Germinal center (tissue), 1 donor: ENCODE measurements at places on chromosomes 2 and 18.

DNA sequence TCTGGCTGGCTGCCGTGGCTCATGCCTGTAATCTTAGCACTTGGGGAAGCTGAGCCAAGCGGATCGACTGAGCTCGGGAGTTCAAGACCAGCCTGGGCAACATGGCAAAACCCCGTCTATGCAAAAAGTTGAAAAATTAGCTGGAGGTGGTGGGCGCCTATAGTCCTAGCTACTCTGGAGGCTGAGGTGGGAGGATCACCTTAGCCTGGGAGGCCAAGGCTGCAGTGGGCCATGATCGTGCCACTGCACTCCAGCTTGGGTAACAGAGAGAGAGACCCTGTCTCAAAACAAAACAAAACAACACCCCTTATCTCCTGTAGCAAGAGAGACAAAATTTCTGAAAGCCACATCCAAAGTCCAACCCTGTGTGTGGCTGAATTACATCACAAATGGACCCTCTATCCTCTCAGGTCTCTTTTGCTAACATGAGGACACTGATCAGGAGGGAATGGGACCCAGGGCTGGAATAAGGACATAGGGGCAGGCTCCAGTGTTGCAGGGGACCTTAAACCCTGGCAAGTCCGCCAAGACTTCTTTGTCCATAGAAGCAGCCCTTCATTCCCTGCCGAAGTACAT is 64.8 kb downstream of the PSMG2 start:
- no peak for DNase-seq

DNA sequence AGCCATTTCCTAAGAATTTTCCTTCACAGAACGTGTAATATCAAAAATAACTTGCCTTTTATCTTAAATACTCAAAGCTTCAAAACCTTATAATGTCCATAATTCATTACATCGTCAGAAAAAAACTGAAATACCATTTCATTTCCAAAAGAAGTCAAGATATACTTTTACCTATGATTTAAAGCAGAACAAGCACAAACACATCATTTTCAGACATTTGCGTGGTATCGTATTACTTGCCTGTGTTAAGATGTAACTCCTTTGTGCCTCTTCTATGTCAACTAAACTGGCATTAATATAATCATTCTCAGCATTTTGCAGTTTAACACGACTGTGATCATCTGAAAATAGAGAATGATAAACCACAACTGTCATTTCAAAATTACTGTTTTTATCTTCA is 47.5 kb downstream of the PTPN2 start:
- DNase-seq = no peak

- no peak for DNase-seq
Observed at GRCh38 chr2:186806591-186806990, 42.4 kb downstream of the ZSWIM2 start.

GRCh38 chr2:16747689-16748088 is 82.1 kb upstream of the CYRIA start:
- no peak for DNase-seq

GRCh38 chr18:31040686-31041270 is 1.8 kb downstream of the DSC3 start:
- DNase-seq = no peak

GRCh38 chr2:213007290-213007838 is 144.0 kb downstream of the IKZF2 start:
- no peak for DNase-seq

DNA sequence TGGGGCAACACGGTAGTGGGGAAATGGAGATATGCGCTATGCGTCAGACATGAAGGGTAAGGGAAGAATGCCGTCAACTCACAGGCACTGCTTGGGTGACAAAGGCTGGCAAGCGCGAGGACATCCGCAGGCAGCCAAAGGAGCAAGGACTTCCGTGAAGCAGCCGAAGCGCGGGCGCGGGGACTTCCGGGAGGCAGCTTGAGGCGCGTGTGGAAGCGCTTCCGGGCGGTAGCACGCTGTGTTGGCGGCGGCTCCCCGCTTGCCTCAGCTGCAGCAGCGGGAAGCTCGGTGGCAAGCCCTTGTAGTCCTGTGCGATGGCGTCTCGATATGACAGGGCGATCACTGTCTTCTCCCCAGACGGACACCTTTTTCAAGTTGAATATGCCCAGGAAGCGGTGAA is at the start of gene PSMA8:
PSMA8 (plus strand) TSS at position 218 of the 400 bp plus-strand sequence; CDS start at position 315, 97 bp downstream.
- peak; percentile 23 for DNase-seq

DNA sequence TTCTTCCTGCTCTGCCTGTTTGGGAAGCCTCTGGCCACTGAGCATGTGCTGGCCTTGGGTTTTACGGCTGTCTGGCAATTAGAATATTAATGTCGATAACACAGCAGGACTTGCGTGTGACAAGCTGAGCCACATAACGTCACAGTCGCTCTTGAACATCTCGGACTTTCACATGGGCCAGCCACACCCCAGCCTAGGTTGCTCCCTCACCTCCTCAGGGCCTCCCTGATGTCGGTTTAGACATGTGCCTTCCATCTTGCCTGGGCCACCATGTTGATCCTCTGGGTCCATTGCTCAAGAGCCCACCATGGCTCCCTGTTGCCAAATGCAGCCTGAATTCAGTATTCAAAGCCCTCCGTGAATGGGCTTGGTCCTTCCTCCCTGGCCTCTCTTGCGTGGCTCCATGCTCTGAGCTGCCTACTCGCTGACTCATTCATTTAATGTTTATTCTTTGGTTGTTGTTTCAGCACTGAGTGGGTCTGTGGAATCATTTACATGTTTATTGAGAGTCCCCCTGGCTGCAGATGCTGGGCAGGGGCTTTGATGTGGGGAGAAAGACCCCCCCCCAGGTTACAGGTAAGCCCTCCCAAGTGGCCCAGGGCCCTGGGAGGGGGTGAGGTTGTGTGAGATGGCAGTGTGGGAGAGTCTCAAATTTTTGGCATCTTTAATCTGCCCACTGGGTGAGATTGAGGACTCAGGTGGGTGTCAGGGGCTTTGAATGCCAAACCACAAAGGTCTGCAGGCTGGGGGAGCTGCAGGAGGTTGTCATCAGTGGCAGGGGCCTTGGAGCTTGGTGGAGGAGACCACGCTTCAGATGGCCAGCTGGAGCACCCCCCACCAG is 62.0 kb downstream of the ODC1 start:
- no peak for DNase-seq

DNA sequence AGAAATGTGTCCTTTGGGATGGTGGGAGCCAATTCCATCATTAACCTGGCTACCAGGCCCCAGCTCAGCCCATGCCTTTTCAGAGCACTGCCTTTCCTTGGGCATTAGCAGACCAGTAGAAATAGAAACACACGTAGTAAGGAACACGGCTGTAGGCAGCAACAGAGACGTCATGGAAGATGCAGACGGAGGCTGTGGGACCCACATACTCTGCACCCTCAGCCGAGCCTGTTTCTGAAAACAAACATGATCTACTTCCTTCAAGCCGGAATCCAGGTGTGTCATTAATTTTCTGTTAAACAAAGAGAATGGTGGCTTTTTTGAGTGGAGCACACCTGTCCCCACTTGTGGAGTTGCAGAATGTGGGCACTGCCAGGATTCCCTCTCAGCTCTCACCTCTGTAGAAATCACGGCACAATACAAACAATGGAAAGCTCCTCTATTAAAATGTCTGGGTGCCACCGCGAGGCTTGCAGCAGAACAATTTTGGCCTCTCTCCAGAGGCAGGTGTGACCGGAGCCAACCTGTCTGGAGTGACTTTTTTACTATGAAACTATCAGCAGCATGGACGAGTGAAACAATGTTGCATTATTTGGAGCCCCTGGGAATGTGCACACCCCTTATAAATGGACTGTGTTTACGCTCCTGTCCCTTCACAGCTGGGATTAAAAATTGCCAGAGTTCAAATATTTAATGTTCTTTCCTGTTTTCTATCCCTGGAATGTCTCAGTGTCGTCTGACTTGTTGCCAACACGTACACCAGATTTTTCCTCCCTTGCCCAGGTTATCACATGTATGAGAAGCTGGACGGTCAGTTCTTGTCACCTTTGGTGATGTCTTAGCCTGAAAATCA is 31.7 kb downstream of the SPP2 start:
- DNase-seq = no peak

DNA sequence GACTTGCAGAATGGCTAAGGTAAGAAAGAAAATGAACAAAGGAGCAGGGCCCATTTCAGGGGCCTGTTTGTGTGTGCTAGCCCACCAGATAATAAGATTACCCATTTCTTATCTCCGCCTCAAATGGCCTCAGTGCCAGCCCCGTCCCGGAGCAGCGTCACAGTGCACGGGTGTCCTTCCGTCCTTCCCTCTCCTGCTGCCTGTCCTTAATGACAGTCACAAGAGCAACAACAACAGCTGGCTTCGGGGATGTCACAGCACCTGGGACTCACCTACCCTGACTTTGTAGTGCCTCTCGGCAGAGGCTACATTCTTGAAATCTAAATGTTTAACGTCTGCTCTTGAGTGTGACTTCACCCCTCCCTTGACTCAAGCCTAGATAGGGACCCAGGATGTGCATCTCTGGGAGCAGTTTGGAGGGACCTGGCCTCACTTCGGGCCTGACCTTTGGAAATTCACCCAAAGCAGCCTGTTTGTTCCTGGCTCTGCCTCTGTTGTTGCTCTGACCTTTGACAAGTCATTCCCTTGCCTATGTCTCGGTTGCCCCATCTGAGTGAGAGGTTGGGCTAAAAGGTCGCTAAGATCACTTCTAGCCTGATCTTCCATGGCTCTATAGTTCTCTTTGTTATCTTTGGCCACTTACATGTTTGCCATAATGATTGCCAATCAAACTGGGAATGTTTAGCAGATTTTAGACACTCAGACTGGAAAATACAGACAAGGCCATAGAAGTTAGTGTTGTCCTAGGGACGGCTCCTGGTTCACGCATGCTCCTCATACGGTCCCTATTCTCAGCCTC is 122.5 kb downstream of the KLHL29 start:
- no peak for DNase-seq

DNA sequence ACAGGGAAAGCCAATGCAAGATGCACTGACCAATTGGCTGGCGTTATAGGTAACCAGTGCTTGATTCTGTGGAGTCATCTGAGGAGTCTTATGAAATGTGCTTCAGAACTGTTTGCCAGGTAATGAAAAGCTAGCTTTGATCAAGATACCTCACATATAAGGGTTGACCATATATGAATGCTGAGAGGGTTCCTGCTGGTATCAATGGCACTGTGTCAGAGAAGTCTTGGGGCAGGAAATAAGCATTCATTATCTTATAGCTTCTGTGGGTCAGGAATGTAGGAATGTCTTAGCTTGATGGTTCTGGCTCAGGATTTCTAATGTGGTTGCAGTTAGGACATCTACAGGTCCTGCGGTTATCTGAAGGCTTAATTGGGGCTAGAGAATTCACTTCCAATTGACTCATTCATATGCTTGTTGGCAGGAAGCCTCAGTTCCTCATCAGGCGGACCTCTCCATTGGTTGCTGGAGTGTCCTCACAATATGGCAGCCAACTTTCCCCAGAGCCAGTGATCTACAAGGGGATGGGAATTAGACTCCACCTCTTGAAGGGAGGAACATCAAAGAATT is 22.1 kb upstream of the TCF7L1 start:
- no peak for DNase-seq

DNA sequence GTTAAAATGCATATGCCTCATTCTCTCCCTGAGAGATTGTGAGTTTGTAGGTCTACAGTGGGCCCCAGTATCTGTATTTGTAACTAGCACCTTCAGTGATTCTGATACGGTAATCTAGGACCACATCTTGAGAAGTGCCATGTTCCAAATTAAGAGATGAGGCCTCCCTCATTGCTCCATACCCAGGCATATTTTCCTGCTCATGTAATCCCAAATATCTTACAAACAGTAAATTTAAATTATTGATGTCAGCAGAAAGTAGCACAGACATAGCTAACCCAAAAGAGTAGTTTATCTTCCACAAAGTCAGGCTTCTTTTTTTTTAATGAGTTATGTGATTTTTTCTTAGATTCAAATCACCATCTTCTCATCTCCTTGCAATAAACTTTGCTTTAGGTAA is 263.8 kb downstream of the SETBP1 start:
- DNase-seq = no peak

DNA sequence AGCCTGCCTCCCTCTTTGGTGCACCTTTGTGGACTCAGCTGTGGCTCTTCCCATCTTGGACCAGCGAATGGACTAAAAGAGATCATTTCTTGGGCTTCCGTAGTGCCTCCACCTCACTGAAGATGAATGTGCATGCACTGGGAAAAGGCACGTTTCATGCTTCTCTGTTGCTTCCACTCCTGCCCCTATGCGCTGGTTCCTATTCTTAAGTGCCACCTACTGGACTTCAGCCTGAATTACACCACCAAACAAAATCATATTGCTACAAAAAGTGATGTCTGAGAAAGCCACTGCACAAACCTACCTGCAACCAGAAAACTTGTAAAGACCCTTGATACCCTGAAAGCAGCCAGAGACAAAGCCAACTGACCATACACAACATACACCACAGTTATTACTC is 695.6 kb downstream of the TSN start:
- no peak for DNase-seq

DNA sequence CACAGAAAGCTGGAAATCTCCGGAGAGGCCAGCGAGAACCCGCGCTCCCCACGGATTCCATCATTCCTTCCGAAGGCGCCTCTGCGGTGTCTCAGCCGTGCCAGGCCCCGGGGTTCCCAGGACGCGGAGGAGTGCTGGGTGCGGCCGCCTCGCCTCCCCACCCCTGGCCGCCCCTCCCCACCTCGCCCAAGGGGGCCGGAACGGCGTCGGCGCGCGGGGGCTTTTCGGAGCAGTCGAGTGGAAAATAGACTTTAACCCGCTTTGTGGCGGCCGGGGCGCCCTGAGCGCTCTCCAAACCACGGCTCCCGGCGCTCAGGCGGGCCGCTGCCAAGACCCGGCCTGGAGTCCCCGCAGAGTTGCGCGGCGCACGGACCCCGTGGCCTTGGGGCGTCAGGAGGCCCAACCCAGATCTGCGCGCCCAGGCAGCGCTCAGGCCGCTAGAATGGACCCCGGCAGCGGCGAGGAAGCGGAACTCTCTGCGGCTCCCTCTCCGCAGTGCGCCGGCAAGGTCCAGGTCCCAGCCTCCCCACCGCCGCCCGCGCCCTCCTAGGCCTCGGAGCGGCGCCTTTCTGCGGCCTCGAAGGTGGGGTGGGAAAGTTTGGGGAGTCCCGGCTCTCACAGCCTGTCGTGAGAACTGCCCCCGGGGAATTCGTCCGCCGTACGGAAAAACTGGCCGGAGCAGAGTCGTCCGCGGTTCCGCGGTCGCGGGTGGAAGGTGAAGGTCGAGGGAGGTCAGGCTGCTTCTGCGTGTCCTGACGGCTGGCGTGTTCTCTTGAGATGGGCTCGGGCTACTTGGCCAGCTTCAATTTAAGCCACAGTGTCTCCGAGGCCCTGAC is 1.2 kb upstream of the EMX1 start:
- peak; percentile 78 for DNase-seq
